Left renal cortex interstitium (tissue), 4 donors: ENCODE measurements at places on chromosomes 6 and 20.
A peak's percentile ranks its signal among the peaks of the same experiment; 100 is the strongest.

GRCh38 chr6:155030148-155030720 lies 35.1 kb downstream of the TIAM2 start:
- no peak for DNase-seq

DNA sequence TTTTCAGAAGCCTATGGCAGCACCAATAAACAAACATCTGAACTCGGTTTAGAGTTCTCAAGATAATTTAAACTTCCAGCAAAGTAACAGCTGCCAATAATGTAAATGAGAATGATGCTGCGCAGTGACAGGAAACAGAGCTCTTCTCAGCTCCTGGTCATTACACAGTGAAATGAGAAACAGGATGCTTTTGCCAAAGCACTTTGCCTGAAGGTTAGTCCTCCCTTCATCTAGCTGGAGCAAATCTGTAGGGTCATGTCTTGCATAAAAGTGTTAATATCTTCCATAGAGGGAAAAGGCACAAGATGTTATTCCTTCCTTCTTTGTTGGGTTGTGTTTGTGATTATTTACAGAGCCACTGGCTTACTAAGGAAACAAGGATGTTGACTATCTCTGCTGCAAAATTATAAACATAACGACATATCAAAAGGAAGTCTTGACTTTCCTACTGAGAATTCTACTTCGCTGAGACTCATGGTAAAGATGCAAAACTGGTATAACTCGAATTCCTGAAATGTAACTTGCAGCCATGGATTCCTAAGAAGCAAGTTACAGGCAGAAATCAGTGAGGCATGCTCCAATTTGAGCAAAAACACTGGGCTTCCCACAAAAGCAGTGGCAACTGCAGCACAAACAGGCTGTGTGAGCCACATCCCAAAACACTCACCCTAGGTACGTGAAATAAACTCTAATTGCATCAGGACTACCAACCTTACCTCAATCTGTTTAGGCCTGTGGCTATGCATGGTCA lies 102.5 kb upstream of the BEND6 start:
- no peak for DNase-seq

DNA sequence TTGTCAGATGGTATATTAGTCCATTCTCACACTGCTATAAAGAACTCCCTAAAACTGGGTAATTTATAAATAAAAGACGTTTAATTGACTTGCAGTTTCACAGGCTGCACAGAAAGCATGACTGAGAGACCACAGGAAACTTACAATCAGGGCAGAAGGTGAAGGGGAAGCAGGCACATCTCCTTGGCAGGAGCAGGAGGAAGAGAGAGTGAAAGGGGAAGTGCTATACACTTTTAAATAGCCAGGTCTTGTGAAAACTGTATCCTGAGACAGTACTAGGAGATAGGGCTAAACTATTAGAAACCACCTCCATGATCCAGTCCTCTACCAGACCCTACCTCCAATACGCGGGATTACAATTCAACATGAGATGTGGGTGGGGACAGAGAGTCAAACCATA lies 193.9 kb upstream of the KCNG1 start:
- no peak for DNase-seq

GRCh38 chr6:16438718-16439591 lies 200.6 kb downstream of the GMPR start:
- DNase-seq, result no peak

DNA sequence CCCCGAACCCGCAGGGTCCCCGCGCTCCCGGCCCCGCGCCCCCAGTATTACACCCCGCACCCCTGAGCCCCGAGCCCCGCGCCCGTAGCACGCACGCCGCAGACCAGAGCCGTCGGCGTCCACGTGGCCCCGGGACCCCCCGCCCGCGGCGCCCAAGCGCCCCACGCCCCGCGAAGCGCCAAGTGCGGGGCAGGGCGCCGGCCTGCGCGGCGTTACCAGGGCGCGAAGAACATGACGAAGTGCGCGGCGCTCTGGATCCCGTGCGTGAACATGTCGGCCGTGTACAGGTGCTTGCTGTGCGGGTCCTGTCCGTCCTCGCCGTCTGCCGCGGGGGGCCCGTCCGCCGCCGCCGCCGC lies 312 bp downstream of the TXNDC5 start:
- DNase-seq, result no peak

DNA sequence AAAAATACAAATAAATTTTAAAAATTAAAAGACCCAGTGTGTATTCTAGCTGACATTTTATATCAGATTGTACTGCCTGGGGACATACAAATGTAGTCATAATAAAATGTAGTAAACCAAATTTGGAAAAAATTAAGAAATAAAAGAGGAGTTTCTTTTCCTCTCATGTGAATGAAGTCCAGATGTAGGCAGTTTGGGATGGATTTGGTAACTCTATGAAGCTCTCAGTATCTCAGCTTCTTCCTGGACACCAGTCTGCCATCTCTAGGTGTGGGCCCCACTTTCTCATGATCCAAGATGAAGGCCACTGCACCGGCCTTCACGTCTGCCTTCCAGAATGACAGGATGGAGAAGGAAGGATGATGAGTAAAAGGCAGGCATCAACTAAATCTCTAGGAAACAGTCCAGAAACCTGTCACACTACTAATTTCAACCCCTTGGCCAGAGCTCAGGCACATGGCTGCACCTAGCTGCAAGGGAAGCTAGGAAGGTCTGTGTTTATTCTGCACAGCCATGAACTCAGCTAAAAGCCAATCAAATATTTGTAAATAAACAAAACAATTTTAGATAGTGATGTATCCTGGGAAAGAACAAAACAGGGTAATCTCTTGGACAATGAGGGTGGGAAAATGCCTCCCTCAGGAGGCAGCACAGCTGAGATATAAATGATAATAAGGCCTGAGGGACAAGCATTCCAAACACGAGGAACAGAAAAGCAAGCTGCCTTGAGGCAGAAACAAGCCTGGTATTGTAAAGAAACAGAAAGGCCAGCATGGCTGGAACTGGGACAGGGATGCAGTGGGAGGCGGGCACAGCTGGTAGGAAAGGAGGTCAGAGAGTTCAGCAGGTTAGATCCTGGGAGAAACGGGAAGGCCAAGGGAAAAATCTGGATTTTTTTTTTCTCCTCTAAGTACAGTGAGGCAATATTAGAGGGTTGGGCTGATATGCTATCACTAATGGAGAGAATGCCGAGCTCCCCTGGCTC lies 88.5 kb upstream of the PTPN1 start:
- no peak for DNase-seq

GRCh38 chr6:44156494-44157151 lies 2.0 kb upstream of the CAPN11 start:
- DNase-seq, result no peak

- no peak for DNase-seq
These were observed 43.0 kb downstream of the MRS2 start for GRCh38 chr6:24445704-24446103.

DNA sequence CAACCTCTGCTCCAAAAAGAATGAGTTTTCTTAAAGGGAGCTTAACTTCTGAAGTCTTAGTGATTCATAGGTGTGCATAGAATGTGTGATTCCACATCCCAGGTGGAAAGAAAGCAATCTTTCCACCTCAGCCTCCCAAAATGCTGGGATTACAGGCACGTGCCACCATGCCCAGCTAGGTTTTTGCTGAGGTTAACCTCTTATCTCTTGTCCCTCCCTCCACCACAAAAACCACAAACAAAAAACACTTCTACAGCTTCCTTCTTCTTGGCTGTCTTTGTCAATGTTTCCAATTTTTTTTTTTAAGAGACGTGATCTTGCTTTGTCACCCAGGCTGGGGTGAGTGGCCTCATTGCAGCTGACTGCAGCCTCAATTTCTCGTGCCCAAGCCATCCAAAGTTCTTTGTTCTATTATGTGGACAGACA lies 8.1 kb upstream of the CSE1L start:
- no peak for DNase-seq

GRCh38 chr6:47587493-47587892 lies 109.9 kb downstream of the CD2AP start:
- DNase-seq, result no peak

GRCh38 chr20:48141660-48142515 lies 356.6 kb upstream of the SULF2 start:
- DNase-seq, result no peak

GRCh38 chr20:38219006-38219950 lies 41.3 kb downstream of the KIAA1755 start:
- no peak for DNase-seq

DNA sequence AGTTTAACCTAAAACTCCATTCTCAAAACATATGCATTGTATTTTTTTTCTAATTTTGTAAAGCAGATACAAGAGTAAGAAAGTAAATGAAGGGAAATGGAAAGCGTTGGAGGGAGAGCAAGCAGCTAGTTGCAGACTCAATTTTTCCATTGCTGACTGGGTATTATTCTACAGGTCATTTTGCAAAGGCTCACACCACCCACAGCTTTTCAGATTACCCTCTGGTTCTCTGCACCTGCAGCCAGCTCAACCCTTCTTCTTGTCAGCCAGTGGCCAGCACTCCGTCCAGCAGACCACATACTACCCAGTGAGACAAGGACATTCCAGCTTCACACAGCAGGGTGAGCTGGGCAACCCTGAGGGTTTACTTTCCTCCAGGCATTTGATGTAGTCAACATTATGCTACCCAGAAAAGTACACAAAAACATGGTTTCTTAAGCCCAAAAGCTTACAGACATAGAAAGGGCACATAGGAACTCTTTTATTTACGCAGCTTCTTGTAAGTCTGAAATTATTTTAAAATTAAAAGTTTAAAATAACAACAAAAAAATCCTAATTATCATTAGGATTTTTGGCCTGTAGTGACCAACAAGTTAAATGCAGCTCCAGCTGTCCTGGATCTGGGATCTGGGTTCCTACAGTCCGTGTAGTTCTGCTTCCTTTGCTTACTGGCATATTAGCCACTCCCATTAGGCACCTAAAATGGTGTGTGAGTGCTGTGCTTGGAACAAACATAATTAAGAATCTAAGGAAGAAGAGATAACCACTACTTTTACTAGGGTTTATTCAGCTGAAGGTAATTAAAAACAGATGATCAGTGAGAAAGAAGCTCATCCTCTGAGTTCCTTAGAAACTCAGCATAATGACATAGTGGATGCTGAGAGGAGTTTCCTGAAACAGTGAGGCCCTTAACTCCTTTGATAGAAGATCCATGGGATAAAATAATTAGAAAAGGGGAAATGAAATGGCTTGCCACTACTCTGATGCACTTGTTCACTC lies 185.3 kb downstream of the PKHD1 start:
- no peak for DNase-seq

DNA sequence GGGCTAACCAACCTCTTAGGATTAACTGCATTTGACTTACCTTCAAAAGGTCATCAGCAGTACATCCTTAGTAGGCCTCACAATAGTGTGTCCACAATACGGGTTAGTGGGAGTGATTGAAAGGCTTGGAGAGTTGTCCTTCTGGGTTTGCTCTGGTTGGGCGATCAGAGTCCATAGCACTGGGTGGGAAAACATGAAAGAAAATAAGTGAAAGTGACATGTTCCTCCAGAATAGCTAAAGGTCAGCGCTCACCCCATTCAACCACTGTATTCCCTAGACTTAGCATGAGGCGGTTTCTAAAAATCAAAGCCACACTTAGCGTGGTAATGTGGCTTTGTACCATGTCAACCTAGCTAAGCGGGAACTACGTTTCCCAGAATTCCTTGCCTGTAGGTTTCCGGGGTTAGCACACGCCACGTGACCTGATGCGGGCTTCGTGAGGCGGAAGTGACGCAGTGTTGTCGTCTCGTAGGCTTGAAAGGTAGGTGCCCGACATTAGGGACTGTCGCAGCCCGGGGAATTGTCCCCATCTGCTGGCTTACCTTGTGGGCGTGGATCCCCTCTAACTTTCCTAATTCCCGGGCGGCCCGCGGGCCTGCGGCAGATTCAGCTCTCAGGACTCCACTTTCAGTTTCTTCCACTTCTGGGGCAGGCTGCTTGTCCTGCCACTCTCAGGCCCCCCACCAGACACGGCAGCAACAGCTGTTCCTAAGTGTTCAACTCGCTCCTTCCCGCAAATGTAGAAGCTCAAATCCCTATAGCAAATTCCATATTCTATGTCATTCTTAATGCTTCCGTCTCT lies 19.8 kb upstream of the SCP2D1 start:
- DNase-seq, result peak; percentile 89

DNA sequence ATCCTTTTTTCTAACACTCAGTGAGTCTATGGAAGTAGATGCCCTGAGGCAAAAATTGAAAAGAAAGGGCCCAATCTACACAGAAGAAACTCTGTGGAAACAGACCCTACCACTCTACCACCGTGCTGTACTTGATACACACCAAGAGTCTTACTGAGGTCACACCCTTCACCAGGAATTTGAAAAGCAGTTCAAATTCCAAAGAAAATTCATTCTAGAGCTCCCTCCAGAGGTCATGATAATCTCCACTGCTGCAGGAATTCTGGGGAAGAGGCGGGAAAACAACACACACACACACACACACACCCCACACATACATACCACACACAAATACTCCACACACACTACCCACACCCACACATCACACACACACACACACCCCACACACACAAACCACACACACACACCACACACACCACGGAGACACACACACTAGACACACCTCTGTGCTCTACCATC lies 336.8 kb downstream of the HDGFL1 start:
- no peak for DNase-seq

DNA sequence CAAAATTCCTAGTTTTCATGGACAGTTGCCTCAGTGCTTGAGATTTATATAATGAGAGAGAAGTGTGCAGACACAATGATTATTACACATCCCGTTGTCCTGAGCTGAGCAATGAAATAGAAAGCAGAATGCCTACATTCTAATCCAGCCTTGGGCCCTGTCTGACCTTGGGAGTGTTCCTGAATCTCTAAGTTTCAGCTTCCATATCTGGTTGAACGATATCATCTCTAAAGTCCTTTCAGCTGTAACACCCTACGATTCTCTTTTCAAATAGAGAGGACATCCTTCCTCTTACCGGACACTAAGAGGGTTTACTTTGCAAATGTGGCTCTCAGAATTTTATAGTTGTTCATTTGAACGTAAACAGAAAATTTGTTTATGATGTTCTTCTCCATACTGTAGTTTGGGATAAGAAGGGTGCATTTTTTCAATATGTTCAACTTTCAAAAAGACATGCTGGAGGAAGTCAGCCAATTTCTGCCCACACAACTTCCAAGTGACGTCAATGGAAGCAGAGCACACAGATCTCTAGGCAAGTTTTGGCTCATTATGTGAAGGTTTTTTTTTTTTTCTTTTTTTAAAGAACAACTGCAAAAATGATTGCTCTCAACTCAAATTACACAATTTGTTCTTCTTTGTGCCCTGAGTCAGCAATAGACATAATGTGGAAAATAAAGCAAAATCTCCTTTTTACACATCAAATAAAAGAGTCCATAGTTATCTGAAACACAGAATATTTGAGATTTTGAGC lies 50.4 kb downstream of the PDE7B start:
- DNase-seq, result no peak

GRCh38 chr20:58579819-58580473 lies 64.7 kb upstream of the APCDD1L start:
- DNase-seq, result no peak

- no peak for DNase-seq
These were observed 17.8 kb upstream of the AAR2 start for GRCh38 chr20:36218380-36219064.
